ENCODE measurements at places on chromosomes 11 and 22.
A peak's percentile ranks its signal among the peaks of the same experiment; 100 is the strongest.

DNA sequence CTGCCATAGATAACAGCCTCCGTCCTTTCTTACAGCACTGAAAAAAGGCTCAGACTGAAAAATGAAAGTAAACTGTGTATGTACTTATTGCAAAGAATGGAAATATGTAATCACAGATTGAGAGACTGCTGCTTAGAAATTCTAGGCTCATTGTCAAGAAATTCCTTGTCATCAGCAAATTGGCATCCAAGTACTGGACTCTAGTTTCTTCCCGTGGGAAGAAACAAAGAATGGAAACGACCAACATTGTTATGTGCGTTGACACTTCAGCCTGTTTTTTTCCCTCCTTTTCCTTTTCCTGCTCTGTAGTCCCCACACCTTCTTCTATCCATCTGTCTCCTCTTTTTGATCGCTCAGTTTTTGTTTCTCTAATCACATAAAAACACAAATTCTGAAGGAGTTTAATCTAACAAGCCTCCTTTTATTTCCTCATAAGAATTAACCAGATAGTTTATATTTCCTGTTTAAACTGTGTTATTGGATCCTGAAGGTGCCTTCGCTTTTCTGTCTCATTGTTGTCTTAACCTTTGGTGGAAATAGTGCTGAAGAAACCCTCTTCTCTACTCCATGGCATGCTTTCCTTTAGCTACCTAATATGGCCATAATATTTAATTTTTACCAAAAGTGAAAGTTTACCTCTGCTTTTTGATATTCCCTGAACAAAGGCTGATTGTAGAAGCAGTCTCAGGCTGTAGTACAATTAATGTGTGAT lies 20.0 kb upstream of the CASP12 start:
- no peak for DNase-seq

GRCh38 chr22:29156507-29156906 lies 49.2 kb upstream of the EMID1 start:
- DNase-seq: no peak

GRCh38 chr22:42637555-42637954 lies 2.8 kb downstream of the ATP5MGL start:
- DNase-seq: no peak

DNA sequence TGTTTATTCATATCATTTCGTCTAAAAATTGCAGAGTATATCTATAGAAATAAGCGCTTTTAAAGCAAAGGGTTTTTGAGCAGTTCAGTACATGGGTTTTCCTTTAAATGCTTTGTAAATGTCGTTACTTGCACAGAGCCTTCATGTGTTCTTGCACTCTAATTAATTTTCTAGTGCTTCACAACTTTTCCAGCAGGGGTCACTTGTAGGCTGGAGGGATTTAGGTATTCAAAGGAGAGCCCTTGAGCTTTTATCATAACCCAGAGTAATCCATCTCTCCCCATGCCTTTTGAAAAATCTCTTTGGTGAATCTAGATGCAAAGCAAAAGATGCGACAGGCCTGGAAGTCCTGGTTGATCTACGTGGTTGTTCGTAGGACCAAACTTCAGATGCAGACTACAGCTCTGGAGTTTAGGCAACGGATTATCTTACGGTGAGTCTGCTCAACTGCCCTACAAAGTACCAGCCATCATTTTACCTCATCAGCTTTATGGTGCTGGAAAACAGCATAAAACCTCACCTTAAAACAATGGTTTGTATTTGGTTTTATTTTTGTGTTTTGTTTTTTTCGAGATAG lies 60.4 kb downstream of the SFI1 start:
- no peak for DNase-seq

- no peak for DNase-seq
Observed at GRCh38 chr11:11579012-11579988, 42.5 kb downstream of the GALNT18 start.

- peak; percentile 35 for DNase-seq
Observed at GRCh38 chr11:121451986-121452608, at the start of gene SORL1. Gene SORL1 (plus strand): TSS chr11:121452314. CDS start chr11:121452332, 18 bp downstream.

GRCh38 chr11:19283991-19284390 lies 43.2 kb upstream of the E2F8 start:
- no peak for DNase-seq

GRCh38 chr11:75595429-75595828 lies 33.4 kb downstream of the SERPINH1 start:
- DNase-seq: no peak
